Activated naive CD4-positive, alpha-beta T cell treated with anti-CD3 and anti-CD28 coated beads, Interleukin-2, amount 10 ng/mL, durations not matched to agents 7 days and 5 days (primary cell): ENCODE measurements at places on chromosomes 7 and 10.

- no peak for DNase-seq
- no peaks in the 10 kb centered on the region for H3K36me3 ChIP-seq
- no peak overlapping the region for H3K4me3 ChIP-seq
- peaks cover 78% of the 10 kb centered on the region for H3K27me3 ChIP-seq
These were observed 48.8 kb upstream of the RASGEF1A start for GRCh38 chr10:43315535-43316207.

GRCh38 chr10:118108194-118109026 is 61.7 kb upstream of the RAB11FIP2 start:
- no peaks in the 10 kb centered on the region for H3K36me3 ChIP-seq
- H3K27me3 ChIP-seq: peaks cover 6% of the 10 kb centered on the region
- no peak overlapping the region for H3K4me3 ChIP-seq
- H3K4me1 ChIP-seq: peaks cover 21% of the 10 kb centered on the region
- DNase-seq: no peak

DNA sequence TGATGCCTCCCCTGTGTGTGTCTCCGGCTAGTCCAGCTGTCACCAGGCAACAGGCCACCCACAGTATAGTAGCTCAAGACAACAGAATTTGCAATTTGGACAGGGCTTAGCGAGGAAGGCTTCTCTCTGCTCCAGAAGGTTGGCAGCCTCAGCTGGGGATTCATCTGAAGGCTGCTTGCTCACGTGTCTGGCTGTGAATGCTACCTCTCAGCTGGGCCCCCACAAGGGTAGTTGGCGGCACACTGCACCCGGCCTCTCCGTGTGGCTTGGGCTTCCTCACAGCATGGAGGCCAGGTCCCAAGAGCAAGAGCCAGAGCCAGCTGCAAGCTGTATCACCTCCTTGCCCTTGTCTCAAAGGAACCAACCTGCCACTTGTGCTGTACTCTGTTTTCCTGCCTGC is 19.2 kb downstream of the ECHDC3 start:
- no peaks in the 10 kb centered on the region for H3K36me3 ChIP-seq
- H3K4me3 ChIP-seq: no peak overlapping the region
- no peak for DNase-seq
- H3K27ac ChIP-seq: no peak overlapping the region

GRCh38 chr10:7458556-7458955 is 47.7 kb upstream of the SFMBT2 start:
- peaks cover 8% of the 10 kb centered on the region for H3K27me3 ChIP-seq
- H3K27ac ChIP-seq: no peak overlapping the region
- H3K4me3 ChIP-seq: no peak overlapping the region
- no peak for DNase-seq
- H3K36me3 ChIP-seq: no peaks in the 10 kb centered on the region
- no peaks in the 10 kb centered on the region for H3K4me1 ChIP-seq

DNA sequence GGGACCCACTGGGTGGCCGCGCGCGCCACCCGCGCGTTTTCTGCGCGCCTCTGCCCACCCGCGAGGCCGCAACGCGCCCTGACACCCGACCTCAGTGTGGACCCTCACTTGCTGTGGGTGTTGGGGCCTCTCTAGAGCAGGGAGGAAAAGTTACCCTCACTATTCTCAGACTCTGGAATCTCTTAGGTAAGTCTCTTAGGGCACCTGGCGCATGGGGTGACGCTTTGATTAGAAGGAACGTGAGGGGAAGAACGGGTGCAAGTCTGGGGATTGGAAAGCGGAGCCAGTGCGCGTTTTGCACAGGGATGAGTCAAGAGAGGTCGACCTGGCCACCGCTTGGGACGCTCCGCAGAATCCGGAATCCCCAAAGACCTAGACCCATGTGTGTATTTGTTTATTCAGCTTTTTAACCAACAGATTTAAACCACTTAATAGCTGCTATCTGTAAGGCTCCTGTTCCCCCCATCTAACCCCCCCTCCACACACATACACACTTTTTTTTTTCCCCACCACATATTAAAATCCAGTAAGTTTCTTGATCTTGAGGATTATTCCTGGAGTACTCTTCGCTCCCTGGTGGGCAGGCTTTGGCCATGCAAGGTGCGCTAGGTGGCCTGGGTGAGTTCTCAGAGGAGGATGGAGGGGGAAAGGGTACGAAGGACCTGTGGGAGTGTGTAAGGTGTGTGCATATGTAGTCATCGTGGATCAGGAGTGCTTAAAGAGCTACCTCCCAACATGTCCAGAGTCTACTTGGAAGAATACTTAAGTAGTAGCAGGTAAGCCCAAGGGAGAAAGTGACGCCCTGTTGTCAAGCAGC is 169.1 kb upstream of the PPP1R3A start:
- H3K27me3 ChIP-seq: peaks cover 57% of the 10 kb centered on the region
- DNase-seq: no peak
- no peak overlapping the region for H3K27ac ChIP-seq
- H3K4me1 ChIP-seq: peaks cover 38% of the 10 kb centered on the region
- no peak overlapping the region for H3K4me3 ChIP-seq
- H3K36me3 ChIP-seq: peaks cover 4% of the 10 kb centered on the region

GRCh38 chr7:113548137-113548536 is 370.7 kb downstream of the PPP1R3A start:
- no peaks in the 10 kb centered on the region for H3K36me3 ChIP-seq
- H3K4me1 ChIP-seq: no peaks in the 10 kb centered on the region
- DNase-seq: no peak
- H3K4me3 ChIP-seq: no peak overlapping the region
- H3K27me3 ChIP-seq: no peaks in the 10 kb centered on the region
- no peak overlapping the region for H3K27ac ChIP-seq

DNA sequence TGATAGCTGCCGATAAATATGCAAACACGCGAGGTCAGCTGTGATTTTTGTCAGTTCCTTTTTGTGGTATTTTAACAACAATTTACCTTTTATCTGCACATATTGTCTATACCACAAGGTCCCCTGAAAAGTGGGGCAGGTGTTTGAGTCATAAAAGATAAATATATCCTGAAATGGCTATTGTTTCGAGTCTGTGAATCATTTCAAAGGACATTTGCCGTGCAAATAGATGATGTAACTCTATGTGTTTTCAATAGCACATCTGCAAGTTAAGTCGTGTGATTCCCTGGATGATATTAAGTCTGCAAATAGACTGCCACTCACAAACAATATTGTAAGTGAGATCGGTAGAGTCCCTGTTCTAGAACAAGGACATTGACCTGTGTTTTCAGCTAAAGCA is 193.0 kb upstream of the PITRM1 start:
- H3K4me1 ChIP-seq: no peaks in the 10 kb centered on the region
- no peaks in the 10 kb centered on the region for H3K36me3 ChIP-seq
- peaks cover 15% of the 10 kb centered on the region for H3K27me3 ChIP-seq
- H3K4me3 ChIP-seq: no peak overlapping the region

DNA sequence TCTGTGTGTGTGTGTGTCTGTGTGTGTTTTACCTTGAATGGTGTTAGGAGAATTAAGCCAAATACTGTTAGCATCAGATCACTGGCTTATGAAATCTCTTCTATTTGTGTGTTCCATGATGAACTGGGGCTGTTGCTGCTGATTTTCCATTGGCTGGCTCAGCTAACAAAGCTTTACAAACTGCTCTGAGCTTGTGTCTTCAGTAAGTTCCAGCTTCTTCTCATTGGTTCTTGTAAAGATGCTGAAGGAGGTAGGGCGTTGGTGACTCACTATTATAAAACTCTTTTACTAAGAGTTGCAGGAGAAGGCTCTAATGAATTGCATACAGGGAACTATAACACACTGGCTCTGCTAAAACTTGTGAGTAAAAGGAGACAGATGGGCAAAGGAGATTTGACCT is 136.4 kb upstream of the PRKCQ start:
- no peaks in the 10 kb centered on the region for H3K36me3 ChIP-seq
- H3K4me3 ChIP-seq: no peak overlapping the region
- DNase-seq: no peak
- peaks cover 47% of the 10 kb centered on the region for H3K27me3 ChIP-seq

- no peak for DNase-seq
- peaks cover 25% of the 10 kb centered on the region for H3K27me3 ChIP-seq
- H3K36me3 ChIP-seq: no peaks in the 10 kb centered on the region
- H3K4me1 ChIP-seq: peaks cover 4% of the 10 kb centered on the region
- H3K4me3 ChIP-seq: no peak overlapping the region
These were observed 93.0 kb downstream of the NHLRC2 start for GRCh38 chr10:113947184-113948041.

GRCh38 chr10:48511875-48512231 is 93.0 kb downstream of the ARHGAP22 start:
- no peak for DNase-seq
- H3K27me3 ChIP-seq: peaks cover 20% of the 10 kb centered on the region
- no peak overlapping the region for H3K4me3 ChIP-seq
- H3K27ac ChIP-seq: no peak overlapping the region
- no peaks in the 10 kb centered on the region for H3K4me1 ChIP-seq

- H3K36me3 ChIP-seq: no peaks in the 10 kb centered on the region
- peaks cover 3% of the 10 kb centered on the region for H3K4me1 ChIP-seq
- H3K27me3 ChIP-seq: no peaks in the 10 kb centered on the region
- H3K4me3 ChIP-seq: no peak overlapping the region
- H3K27ac ChIP-seq: no peak overlapping the region
- no peak for DNase-seq
These were observed 217.6 kb downstream of the TCERG1L start for GRCh38 chr10:131093795-131094366.

- peak overlapping the region; percentile 99 for H3K27ac ChIP-seq
- no peaks in the 10 kb centered on the region for H3K27me3 ChIP-seq
- DNase-seq: no peak
- H3K4me3 ChIP-seq: peak overlapping the region; percentile 35
- peaks cover 98% of the 10 kb centered on the region for H3K4me1 ChIP-seq
These were observed 189.2 kb downstream of the FAM107B start for GRCh38 chr10:14585287-14586193.

GRCh38 chr10:89738551-89739209 is 37.3 kb downstream of the KIF20B start:
- no peak overlapping the region for H3K4me3 ChIP-seq
- H3K27ac ChIP-seq: peak overlapping the region; percentile 84
- H3K4me1 ChIP-seq: peaks cover 33% of the 10 kb centered on the region
- DNase-seq: no peak
- no peaks in the 10 kb centered on the region for H3K27me3 ChIP-seq

- H3K27me3 ChIP-seq: no peaks in the 10 kb centered on the region
- no peak overlapping the region for H3K4me3 ChIP-seq
- DNase-seq: peak; percentile 84
- H3K36me3 ChIP-seq: peaks cover 7% of the 10 kb centered on the region
- no peak overlapping the region for H3K27ac ChIP-seq
- H3K4me1 ChIP-seq: peaks cover 2% of the 10 kb centered on the region
These were observed 38.8 kb downstream of the PSAP start for GRCh38 chr10:71812016-71812912.
